Stimulated activated CD4-positive, alpha-beta T cell treated with anti-CD3 and anti-CD28 coated beads, Interleukin-15, amount 100 ng/mL, for 24 hours (primary cell): ENCODE measurements at places on chromosomes 4 and X.

GRCh38 chr4:25531272-25531671, 124.4 kb upstream of the SLC34A2 start:
- DNase-seq: no peak

GRCh38 chrX:134821370-134821769, 163.1 kb upstream of the PLAC1 start:
- no peak for DNase-seq

DNA sequence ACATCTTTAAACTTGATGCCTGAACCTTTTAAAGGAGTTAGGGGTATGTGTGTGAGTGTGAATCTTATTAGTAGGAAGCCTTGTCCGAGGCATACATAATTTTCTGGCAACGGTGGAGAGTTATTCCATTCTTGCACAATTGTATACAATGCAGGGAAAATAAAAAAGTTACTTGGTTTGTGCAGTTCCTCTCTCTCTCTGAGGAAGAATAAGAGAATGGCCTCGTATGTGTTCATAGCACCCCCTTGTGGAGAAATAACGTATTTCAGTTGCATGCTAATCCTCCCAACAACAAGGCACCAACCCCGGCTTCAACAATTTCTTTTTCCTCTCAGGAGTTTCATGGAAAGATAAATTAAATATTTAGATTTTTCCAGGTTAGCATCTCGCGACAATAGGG, 33.7 kb upstream of the FGF13 start:
- peak; percentile 3 for DNase-seq

GRCh38 chr4:3071811-3072210, 2.5 kb downstream of the HTT-AS start:
- no peak for DNase-seq
